Keratinocyte (primary cell): ENCODE measurements at places on chromosomes 13 and 19. TPM values are rescaled to one million over a fixed set of nuclear protein-coding genes. Genes with fewer than 3 reads are reported as not detected.

DNA sequence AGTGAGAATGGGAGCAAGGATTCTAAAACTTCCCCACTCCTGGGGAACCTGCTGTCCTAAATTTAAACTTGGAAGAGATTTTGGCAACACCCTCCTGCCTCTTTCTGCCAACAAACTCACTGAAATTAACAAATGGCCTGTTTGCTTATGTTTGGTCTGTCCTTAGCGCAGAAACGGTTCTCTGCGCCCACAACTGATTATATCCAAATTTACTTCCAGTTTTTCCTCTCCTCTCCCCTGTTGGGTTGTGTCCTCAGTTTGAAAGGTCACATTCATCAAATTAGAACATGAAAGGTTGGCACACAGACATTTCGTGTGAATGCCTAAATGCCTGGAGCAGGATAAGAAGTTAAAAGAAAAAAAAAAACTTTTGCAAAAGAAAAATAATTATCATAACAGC, 56.4 kb upstream of the MRI1 start:
- no peak overlapping the region for H3K4me3 ChIP-seq
- no peak overlapping the region for H3K27ac ChIP-seq
- DNase-seq = no peak

DNA sequence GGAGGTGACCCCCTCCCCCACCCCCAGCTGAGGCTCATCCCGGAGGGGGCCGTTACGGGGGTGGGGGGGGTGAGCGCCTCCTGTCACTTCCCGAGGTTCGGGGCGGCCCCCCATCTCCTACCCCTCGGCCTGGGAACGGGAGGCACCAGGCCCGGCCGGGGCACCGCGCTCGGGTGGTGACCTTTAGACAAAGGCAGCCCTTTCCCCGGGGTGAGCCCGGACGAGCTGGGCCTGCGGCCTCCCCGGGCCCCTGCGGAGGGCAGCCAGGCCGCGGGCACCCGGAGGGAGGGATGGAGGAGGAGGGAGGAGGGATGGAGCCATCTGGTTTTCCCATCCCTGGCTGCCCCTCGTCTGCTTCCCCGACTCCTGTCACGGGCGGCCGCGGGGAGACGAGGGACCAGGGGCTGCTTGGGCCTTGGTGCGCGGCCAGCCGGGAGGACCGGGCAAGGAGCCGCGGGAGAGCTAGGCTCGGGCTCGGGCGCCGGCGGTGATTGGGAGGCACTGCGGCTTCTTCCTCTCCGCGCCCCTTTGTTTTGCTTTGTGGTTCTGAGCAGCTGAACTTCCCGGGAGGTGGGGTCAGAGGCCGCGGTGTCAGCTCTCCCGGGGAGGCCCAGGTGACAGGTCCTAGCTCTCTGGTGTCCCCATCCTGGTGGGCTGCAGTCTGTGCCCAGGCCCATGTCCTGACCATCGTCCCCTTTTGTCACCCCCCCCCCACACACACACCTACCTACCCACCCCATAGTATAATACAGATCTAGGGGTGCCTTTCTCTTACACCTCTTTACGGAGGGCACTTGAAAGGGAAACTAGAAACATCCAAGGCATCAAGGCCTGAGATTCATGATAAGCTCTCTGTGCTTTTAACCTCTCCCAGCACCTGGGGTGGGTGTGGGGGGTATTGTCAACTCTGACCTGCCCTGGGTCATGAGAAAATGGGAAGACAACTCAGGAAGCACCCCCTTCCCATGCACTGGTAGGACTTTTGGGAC, 1.3 kb downstream of the BICRA start:
- H3K27me3 ChIP-seq = no peaks in the 10 kb centered on the region
- peak overlapping the region; percentile 43 for H3K27ac ChIP-seq
- peak overlapping the region; percentile 98 for H3K4me3 ChIP-seq
- H3K4me1 ChIP-seq = peaks cover 7% of the 10 kb centered on the region
- peaks cover 2% of the 10 kb centered on the region for H3K36me3 ChIP-seq

DNA sequence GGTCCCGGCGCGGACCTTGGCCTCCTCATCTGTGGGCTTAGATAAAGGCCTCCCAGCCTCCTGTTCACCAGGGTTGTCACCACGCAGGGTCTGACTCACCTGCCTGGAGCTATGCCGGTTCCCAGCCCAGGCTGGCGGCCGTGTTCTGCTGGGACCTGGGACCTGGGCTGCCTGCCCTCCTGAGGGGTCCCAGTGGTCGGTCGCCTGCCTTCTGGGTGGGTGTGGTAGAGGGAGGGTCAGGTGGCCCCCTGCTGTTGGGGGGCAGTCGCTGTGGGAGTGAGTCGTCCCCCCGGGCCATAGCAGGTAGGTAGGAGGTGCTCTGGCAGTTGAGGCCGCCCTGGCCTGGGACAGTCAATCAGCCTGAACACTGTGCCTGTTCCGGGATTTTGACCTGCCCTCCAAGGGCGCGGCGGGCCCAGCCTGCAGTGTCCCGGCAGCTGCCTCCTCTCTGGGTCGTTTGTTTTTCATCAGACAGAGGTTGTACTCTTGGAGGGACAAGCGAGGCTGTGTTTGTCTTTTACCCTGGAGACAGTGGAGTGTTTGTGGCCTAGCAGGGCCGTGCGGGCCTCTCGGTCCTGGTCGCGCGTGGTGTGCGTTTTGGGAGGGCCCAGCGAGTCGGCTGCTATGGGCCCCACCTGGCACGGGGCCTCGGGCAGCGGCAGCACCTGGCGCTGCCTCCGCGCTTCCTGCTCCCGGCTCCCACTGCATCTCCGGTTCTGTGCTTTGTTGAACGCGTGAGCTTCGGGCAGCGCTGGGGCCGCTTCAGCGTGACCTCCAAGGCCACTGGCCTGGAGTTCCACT, 2.6 kb downstream of the ADAT3 start:
- H3K27me3 ChIP-seq = no peaks in the 10 kb centered on the region
- H3K4me1 ChIP-seq = peaks cover 37% of the 10 kb centered on the region
- H3K4me3 ChIP-seq = peak overlapping the region; percentile 64
- no peak for DNase-seq
- peaks cover 3% of the 10 kb centered on the region for H3K36me3 ChIP-seq

- H3K27me3 ChIP-seq = no peaks in the 10 kb centered on the region
- H3K27ac ChIP-seq = peak overlapping the region; percentile 78
- DNase-seq = peak; percentile 71
- H3K36me3 ChIP-seq = peaks cover 17% of the 10 kb centered on the region
Measured at GRCh38 chr13:106507560-106508274, 27.7 kb downstream of the EFNB2 start.

GRCh38 chr13:102003848-102004570, 397.8 kb downstream of the FGF14 start:
- H3K4me3 ChIP-seq = no peak overlapping the region
- no peaks in the 10 kb centered on the region for H3K4me1 ChIP-seq

Gene FGF21
- polyA plus RNA-seq = not detected in 3 replicates

Gene NECTIN2
- polyA plus RNA-seq = 26.8 to 38.9 TPM (median 29.8 TPM) in 3 replicates

Gene LENG9
- polyA plus RNA-seq = 1.3 to 2.2 TPM (median 2.1 TPM) in 3 replicates

Gene SHISA2
- polyA plus RNA-seq = 0.06 to 0.39 TPM (median 0.18 TPM) in 3 replicates

Gene ZNF565
- 2.0 to 3.5 TPM (median 2.3 TPM) in 3 replicates for polyA plus RNA-seq
